Placental pericyte (primary cell): ENCODE measurements at places on chromosomes 4 and X. TPM values are rescaled to one million over a fixed set of nuclear protein-coding genes. Genes with fewer than 3 reads are reported as not detected.

Gene SPANXA2
- not detected in 2 replicates for total RNA-seq

Gene MRFAP1
- total RNA-seq = 112 and 151 TPM in 2 replicates

Gene VCX3A
- total RNA-seq = not detected in 2 replicates

Gene SSX4B
- not detected in 2 replicates for total RNA-seq

Gene EDA2R
- total RNA-seq = 1.3 and 6.9 TPM in 2 replicates

Gene LRCH2
- total RNA-seq = 7.4 and 13.1 TPM in 2 replicates

Gene PRR32
- total RNA-seq = not detected in 2 replicates

Gene PAQR3
- total RNA-seq = 9.6 and 31.2 TPM in 2 replicates

Gene PAGE5
- not detected in 2 replicates for total RNA-seq
